Fibroblast of the conjunctiva (primary cell): ENCODE measurements at places on chromosomes 6 and 20.
A peak's percentile ranks its signal among the peaks of the same experiment; 100 is the strongest.

DNA sequence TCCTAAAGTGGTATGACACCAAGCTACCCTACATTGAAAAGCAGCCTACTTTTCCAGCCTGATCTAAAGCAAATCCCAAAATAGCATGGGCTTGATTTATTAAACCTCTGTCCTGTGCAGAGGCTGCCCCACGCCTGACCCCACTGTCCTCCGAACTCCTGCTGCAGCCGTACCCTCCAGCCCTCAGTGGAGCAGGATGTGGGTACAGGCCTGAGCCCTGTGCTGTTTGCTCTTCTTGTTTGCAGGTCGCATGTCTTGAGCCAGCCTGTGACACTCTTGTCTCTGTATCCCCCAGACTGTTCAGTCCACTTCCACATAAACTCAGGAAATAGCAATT is 61.2 kb downstream of the RPP40 start:
- no peak for DNase-seq

DNA sequence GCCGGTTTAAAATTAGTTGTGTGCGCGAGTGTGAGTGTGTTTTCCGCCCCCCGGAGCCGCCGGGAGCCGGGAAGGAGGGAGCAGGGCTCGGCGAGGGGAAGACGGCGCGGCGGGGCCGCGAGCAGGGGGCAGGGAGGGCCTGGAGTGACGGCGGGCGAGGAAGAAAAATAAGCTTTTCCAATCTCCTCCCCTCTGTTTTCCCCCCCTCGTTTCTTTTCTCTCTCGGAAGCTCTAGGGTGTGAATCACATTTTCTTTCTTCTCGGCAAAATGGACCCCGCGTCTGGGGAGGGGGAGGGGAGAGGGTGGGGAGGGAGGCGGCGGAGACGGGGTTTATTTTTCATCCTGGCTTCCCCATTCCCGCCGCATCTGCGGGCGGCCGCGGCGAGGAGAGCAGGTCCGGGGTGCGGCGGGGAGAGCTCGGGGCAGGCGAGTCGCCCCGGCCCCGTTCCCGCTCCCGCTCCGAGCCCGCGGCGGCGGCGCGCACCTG is 881 bp downstream of the BICRAL start:
- peak; percentile 86 for DNase-seq

DNA sequence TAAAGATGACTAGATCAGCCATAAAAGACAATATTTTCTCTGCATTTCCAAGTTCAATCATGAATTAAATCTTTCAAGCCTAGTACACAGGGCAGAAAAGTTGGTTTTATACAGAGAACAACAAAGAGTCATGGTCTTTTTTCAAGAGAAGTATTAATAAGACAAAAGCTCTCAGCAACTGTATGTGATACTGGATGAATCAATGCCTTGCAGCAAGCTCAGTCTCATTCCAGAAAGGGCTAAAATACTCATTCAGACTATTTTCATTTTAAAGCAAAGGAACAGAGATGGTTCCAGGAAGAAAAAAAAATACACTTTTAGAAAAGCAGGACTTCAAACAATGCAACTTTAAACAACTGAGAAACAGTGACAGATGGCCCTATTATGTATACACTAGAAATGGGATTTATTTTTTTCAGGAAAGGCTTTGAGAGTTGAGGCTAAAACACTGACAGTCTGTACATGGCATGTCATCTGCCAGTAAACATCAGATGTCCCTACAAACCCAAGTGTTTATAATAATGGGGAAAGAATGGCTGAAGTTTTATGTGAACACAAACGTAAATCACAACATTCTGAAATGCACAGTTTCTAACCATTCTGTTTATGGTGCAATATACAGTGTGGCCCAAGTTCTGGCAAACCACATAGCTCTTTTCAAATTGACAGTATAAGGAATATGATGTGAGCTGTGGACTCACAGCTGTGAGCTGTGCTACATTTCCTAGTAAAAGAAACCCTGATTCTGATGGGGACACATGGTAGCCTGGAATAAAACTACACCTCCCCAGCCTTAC is 114.3 kb upstream of the DST start:
- DNase-seq, result no peak

DNA sequence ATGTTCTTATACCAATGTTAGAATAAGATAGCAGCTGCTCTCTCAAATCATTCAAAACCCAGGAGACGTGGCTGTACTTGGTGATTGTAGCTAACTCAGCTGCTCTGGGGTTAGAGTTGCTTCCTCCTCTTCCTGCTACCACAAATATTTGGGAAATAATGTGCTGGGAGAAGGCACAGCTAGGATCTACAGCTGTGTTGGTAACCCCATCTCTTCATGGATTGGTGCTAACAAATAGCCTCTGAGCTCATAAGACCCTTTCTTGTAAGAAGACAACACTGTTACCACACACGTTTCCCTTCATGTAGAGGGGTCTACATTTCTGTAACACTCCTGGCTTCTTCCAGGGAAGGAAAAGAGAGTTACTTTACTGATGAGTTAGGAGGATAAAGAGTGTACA is 911.0 kb upstream of the CITED2 start:
- no peak for DNase-seq

DNA sequence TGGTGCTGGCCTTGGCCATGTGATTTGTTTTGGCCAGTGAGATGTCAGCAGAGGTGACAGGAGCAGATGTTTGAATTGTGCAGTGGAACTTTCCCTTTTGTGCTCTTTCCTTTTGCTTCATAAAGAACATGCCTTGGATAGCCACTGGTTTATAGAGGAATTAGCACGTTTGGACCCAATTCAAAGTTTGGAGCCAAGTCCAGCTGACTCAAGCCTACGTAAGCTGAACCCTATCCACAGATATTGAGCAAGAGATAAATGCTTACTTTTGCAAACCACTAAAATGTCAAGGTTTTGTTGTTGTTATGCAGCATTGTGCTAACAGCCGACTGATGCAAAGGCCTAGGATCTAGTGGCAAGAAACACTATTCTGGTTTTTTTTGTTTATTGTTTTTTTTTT is 230.9 kb upstream of the CITED2 start:
- peak; percentile 93 for DNase-seq

DNA sequence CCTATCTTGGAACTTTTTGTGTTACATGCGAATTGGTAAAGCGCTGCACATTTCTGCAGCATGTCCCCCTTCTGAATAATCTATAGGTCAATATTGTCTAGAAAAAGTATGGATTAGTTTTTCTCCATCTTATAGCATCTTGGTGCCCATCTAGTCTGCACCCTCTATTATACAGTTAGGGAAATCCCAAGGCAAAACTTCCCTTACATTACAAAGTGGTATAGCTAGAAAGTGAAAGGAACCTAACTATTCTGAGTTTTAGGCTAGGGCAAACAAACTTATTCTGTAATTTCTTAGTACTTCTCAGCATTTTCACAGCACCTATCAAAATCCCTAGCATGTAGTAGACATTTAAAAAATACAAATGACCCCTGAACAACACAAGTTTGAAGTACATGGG is 133.5 kb upstream of the CCDC28A start:
- no peak for DNase-seq

GRCh38 chr20:46430921-46431712 is 24.7 kb upstream of the ELMO2 start:
- no peak for DNase-seq

DNA sequence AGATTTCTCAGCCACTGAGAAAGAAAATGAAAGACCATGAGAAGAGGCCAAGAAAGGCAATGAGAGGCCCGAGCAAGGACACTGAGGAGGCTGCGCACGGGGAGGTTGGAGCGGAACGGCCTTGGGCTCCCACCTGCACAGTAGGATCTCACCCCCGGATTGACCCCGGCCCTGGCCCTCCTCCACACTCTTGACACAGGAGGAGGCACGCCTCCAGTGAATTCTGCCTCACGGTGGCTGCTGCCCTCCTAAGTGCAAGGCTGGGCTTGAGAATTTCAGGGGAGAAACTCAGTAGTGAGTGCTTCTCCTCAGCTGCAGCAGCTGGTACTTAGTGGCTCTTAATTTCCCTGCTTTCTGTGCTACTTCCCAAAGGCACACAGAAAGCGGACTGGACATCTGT is 18.0 kb downstream of the MRPL14 start:
- DNase-seq, result no peak

- DNase-seq, result peak; percentile 1
Measured at GRCh38 chr6:67717281-67717680, 917.8 kb upstream of the ADGRB3 start.

DNA sequence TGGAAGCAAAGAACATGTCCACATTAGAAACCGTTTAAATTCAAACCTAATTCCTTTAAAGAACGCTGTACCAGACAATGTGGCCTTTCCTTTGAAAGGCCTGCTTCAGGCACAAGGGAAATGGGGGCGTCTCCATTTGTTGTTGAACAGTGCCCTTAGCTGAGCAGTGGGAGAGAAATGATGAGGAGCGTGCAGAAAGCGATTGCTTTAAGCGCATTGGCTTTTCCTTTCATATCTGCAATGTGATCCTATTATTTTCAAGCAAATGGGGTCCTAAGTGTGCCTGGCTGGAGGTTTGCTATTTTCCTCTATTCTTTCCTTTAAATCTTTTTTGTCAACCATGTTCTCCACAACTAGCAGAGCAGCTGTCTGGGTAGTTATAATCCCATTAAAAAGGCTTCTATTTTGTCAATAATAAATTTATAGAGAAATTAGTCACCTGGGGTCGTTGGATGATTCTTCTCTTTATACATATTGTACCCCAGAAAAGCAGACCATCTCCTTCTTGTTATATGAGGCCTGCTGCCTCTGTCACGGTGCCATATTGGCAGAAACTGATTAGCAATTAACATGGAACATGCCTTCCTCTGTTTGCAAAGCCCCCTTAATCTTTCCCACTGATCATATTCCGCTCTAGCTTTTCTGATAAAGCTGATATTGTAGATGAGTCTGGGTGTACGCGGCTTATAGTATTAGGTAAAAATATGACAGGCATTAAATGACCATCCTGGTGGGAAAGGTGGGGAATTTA is 151.1 kb upstream of the JAG1 start:
- DNase-seq, result no peak

- no peak for DNase-seq
Measured at GRCh38 chr20:4563031-4563430, 158.7 kb upstream of the PRND start.

DNA sequence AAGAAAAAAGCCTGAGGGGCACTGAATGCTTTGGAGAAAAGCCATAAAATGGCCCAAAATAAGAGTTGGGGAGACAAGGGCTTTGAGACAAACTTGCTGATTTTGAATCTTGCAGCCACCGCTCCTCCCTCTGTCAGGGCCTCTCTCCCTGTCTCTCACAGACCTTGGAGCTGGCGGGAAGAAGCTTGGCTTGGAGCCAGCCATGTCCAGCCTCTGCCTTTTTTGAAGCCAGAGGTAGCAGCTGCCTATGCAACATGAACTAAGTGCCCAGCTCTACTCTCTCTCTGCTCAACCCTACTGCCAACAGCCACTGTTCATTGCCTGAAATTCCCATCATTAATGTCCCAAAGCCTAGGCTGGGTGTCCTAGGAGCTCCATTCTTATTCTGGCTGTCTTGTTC is 63.7 kb upstream of the CTNNBL1 start:
- no peak for DNase-seq

GRCh38 chr6:95543798-95544197 is 33.5 kb upstream of the MANEA start:
- DNase-seq, result no peak

DNA sequence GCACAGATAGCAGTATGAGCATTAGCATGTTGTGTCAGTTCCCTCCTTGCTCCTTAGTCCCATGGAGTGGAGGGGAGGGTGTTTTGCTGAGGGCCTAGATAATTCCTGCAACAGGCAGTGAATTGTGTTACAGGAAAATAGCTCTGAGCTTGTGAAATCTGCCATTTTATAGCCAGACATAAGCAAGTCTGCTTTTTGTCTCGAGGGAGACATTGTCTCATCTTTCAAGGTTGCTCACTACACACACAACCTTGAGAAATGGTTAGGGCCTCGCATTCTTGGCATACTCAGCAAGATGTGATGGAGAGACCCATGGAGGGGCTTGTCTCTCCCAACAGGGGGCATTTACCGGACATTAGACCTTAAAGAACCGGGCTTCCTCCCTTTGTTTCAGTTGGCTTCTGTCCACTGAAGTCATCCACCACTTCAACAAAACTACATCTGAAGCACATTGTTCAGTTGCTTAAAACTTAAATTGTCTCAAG is 108.0 kb upstream of the FOXO3 start:
- no peak for DNase-seq

- DNase-seq, result peak; percentile 44
Measured at GRCh38 chr6:5398530-5398929, 137.2 kb downstream of the FARS2 start.

DNA sequence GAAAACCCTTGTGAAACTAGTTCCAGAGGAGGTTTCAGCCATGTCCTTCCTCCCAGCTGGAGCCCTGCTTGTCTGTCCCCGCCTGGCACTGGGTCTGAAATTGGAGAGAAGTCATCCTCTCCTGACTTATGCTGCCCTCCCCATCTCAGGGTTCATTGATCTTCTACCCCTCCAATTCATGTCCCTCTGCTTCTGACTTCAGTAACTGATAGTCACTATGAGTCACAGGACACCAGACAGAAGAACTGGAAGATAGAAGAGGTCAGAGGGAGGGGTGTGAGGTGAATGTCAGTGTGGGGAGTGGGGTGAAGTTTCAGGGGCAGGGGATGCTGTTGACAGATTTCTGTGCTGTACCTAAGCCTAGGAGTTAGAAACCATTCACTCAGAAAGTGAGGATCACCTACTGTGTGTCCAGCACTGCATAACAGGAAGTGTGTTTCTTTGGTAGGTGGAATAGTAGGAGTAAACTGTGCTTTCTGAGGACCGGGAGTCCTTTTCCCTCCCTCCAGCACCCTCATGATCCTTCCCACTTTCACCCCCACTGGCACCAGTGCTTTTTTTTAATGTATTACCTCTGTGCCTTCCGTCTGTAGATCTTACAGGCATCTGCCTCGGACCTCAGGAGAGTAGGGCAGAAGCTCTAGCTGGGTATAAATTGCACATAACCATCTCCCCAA is 627 bp upstream of the RPP21 start:
- DNase-seq, result no peak

DNA sequence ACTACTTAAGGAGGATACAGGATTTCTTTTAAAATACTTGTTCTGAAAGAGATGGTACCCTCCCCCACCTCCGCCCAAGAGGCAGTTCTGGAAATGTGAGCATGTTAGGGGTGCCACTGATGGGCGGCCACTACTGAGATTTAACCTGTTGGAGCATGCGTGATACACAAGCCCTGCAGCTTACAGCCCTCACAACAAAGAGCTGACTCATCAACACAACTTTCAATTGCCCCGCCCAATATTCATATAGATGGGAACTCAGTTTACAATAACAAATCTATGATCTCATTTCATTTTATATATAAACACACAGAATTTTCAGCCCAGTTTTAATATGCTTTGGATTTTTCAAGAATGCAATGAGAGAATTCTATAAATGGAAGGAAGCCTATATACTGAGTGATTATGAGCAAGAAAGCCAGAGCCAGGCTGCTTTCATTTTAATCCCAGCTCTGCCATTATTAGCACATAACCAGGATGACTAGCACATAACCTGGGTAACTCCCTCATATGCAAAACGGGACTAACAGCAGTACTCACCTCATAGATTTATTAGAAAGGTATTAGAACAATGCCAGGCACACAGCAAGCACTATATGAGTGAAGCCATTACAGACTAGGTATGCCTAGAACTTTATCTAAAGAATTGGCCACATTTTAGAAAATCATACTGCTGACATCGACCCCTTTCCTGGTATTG is 45.6 kb upstream of the IPCEF1 start:
- DNase-seq, result no peak
